ENCODE measurements at places on chromosomes 11 and 22. TPM values are rescaled to one million over a fixed set of nuclear protein-coding genes. Genes with fewer than 3 reads are reported as not detected.

UCP2 gene
- total RNA-seq, result 754 TPM

GRCh38 chr11:12246989-12247388, 130.4 kb upstream of the PARVA start:
- no peak for DNase-seq

DNA sequence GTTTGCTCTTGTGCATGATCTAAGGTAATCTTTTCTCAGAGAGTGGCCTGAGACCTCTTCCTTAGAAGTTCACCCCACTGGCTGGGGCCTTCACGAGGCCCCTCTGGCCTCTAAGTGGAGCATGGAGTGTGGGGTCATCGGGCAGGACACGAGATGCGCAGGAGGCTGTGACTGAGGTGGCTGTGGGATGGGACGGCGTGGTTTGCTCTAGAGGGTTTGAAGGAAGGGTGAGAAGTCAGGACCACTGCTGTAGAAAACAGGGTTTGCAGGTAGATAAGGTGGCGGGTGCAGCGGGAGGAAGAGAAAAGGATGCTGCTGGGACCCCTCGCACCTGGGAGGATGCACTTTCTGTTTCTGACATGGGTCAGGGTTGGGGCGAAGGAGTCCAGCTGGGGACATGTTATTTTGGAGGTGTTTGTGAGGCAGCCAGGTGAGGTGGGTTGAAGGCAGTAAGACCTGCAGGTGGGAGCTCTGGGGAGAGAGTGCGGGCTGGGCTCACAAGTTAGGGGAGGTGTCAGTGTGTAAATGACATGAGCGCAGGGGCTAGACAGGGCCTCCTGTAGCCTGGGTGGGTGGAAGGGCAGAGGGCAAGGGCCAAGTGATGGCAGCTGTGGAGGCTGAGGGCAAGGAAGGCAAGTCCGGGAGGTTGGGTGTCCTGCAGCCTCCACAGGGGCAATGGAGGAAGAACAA, 62.5 kb downstream of the KCNQ1 start:
- no peak for DNase-seq

DNA sequence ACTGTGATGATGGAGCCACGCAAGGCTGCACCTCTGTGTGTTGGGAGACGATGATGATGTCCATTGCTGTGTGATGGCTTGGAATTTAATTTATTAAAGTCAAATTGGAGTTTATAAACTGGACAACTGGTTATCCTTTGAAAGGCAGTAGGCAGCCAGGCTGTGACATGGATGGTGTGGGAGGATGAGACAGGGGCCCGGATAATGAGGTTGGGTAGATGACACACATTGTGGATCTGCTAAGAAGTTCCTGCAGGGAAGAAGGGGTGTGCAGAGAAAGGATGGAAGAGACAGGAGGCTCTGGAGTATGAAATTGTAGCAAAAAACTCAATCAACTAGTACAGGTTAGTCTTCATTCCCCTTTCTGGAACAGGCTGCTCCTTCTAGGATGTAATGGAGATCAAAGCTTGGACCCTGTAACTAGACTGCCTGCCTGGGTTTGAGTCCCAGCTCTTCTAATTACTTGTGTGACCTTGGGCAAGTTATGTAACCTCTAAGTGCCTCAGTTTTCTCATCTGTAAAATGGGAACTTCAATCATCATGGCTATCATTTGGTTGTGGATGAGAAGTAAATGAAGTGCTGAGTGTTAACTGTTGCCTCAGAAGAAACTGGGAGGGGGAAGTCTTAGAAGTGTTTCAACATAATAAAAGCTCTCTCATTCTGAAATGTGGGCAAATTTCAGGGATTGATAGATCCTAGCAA, 4.2 kb upstream of the HINFP start:
- no peak for DNase-seq

- no peak for DNase-seq
Observed at GRCh38 chr22:40524392-40525249, 111.9 kb downstream of the MRTFA start.

DNA sequence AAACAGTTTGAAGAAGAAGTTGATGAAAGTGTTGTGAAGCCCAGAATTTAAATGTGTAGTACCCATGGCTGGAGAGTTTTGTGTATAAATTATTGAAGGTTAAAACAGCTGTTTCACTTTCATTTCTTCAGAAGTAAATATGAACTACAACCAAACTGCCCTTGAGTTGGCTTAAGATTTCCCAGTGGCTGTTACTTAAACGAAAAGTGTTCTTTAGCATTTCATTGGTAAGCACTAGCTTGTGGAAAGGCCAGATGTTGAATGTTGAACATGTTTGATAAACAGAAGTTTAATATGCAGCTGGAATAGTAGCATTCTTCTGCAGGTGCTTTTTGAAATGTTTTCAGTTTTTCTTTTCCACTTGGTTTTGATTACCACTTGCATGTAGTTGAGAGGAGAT, 83.2 kb upstream of the TNRC6B start:
- DNase-seq, result no peak

DNA sequence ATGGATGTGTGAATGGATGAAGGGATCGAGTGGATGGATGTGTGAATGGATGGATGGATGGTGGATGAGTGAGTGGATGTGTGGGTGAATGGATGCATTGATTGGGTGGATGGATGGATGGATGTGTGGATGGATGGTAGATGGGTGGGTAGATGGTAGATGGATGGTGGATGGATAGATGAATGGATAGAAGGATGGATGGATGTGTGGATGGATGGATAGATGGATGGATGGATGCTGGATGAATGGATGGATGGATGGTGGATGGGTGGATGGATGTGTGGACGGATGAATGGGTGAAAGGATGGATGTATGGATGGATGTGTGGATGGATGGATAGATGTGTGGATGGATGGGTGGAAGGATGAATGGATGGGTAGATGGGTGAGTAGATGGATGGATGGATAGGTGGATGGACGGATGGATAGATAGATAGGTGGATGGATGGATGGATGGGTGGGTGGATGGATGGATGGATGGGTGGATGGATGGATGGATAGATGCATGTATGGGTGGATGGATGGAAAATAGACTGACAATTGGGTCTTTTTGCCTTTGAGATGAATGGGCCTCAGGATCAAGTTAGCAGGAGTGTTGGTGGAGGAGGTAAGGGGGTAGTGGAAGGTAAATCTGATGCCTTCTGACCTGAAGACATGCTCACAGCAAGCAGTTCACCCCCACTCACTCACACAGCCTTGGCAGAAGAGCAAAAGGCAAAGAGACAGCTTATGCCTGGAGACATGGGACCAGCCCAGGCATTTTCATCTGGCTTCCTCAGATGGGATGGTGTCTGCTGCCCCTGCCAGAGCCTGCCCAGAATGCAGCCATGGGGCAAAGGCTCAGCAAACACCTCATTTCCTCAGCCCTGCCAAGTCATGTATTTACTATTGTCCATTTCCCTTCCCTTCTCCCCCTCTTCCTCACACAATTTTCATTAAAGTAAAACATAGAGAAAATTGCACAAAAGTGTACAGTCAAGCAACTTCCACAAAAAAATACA, 8.0 kb upstream of the FADD start:
- DNase-seq, result no peak

DNA sequence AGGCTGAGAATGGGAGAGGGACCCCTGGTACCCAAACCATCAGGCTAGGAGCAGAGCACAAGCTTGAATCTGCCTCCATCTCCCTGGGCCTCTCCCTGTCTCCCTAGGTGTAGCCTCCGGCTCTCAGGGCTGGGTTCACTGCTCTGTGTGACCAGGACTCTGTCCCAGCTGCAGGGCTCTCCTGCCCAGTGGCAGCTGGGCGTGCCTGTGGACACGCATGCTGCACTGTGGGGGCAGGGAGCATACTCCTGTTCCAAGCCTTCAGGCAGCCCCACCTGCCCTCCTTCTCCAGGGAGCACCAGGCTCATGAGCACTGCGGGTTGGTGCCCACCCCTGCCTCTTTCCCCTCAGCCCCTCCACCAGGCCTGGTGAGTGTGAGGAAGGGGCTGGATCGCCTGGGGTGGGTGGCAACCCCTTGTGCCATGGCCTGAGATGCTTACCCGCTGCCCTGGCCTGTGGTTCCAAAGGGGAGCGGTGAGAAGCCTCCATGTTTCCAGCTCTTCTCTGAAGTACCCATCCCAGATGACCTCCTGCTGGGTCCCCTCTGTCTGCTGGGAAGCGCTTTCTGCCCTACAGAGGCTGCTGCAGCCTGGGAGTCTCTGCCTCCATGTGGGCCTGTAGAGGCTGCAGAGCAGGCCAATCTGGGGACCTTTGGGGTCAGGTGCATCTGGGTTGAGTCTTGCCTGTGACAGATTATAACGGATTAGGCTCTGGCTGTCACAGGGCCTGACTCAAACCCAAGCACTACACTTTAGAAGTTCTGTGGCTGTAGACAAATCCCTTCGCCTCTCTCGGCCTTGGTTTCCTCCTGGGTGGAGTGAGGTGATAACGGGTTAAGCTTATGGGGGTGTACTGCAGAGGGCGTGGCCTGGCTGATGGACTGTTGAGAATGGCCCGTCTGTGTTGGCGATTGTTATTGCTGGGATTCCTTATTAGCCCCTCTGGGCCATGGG, 43.7 kb downstream of the WNT11 start:
- no peak for DNase-seq

DNA sequence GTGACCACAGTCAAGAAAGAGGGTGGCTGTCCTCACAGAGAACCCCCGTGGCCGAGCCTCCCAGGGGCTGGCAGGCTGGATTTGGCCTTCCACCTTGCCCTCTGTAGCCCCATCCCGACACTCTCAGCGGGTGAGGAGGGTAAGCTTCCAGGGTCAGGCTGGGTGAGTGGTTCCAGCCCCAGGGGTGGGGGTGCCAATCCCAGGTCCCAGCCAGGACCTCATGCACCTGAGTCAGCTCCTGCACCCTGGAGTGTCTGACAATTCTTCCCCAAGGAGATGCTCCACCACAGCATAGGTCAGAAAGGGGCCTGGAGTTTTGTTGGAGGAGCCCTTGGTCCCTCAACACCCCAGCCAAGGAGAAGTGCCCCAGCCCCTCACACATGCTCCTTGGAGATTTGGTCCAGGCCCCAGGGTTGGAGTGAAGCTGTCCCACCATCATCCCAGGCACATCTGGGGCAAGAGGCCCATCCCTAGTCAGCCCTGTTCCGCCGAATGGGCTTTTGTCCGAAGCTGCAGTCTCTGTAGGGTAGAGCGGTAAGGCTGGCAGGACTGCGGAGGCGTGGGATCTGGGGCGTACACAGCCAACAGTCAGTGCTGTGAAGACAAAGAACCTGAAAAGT, 8.4 kb downstream of the LINC01488 start:
- no peak for DNase-seq

DNA sequence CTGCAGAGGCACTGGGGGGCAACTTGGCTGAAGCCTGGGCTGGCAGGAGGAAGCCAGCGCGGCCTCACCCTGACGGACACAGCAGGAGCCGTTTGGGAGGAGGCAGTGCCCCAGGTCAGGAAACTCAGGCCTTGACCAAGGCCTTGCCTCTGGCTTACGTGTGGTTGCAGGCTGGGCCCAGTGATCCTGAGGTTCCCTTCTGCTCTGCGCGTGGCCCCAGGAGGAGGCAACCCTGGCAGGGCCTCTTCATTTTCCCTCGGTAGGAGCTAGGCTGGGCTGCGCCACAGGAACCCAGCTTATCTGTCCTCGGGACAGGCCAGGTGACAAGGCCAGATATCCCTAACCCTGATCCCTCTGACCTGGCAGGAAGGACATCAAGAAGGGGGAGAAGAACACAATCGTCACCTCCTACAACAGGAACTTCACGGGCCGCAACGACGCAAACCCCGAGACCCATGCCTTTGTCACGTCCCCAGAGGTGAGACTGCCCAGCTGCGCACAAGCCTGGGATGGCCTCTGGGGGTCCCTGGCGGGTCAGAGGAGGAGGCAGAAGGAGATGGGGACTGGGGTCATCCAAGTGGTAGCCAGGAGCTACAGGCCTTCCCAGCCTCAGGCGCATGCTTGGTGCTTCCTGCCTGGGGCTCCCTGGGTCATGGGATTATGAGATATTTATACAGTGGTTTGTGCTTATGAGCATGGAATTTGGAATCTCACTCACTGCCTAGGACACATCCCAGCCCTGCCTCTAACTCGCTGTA, 20.6 kb downstream of the POLR3H start:
- no peak for DNase-seq

DNA sequence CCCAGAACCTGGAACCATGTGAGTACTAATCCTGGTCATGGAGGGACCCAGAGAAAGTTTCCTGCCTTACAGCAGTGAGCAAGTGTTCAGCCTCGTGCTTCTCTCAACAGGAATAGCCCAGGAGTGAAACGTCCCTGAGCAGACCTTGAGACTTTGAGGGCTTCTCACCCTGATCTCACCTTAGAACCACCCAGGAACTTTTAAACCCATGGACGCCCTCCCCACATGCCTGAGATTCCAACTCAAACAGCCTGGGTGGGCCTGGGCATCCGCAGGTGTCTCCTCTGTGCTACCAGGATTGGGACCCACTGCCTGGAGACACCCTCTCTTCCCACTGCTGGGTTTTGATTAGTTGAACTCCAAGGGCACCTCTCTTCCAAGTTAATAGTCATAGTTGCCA, 297.2 kb downstream of the NTM start:
- DNase-seq, result no peak

- no peak for DNase-seq
Observed at GRCh38 chr11:11288972-11289616, 64.0 kb downstream of the CSNK2A3 start.

DNA sequence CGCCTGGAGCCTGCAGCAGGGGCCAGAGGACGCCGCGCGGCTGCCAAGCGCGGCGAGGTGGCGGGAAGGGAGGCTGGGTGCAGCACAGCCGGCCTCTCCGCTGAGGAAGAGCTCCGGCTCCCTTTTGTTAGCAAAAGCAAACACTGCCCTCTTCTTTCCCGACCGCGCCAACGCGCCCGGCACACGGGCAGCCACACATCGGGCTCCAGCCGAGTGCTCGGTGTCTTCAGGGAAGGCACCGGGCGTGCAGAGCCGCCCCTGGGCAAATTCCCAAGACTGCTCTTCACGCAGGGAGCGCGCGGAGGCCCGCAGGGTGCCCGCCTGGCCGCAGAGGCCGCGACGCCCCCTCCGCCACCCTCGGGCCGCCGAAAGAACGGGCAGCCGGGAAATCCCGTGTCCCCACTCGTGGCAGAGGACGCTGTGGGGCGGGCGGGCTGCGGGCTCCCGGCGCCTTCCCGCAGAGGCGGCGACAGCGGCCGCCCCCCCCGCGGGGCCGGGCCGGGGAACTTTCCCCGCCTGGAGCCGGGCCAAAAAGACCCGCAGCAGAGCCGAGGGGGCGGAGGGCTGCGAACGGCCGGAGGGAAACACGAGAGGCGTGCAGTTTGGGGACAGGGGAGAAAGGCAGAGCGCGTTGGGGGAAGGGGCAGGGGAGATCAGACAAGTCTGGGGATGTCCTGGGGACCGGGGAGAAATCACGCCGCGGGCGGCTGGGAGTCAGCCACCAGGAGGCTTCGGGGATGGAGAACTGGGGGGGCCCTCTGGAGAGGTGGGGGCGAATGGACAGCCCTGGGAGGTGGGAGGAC, 931 bp downstream of the CADM1 start:
- no peak for DNase-seq

- no peak for DNase-seq
Observed at GRCh38 chr11:88275636-88276035, 61.9 kb downstream of the CTSC start.

DNA sequence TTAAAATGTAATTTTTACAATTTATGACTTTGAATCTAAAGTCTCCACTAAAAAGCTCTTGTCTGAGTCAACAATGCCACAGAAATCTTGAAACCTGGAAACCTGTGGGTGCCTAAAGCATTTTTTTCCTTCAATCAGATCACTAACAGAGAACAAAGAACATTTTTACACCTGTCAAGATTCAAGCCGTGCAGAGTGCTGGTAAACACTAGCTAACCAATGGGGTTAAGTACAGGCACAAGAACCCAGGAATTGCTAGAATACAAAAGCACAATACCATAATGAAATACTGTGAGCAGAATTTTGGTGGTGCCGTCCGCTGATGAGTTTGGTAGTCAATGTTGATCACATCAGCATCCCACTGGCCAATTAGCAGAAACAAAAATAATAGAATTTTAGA, 380.3 kb upstream of the PITPNB start:
- DNase-seq, result no peak

GRCh38 chr11:131979364-131979763, 608.9 kb downstream of the NTM start:
- DNase-seq, result no peak
